ENCODE measurements at places on chromosomes 11 and 22.

DNA sequence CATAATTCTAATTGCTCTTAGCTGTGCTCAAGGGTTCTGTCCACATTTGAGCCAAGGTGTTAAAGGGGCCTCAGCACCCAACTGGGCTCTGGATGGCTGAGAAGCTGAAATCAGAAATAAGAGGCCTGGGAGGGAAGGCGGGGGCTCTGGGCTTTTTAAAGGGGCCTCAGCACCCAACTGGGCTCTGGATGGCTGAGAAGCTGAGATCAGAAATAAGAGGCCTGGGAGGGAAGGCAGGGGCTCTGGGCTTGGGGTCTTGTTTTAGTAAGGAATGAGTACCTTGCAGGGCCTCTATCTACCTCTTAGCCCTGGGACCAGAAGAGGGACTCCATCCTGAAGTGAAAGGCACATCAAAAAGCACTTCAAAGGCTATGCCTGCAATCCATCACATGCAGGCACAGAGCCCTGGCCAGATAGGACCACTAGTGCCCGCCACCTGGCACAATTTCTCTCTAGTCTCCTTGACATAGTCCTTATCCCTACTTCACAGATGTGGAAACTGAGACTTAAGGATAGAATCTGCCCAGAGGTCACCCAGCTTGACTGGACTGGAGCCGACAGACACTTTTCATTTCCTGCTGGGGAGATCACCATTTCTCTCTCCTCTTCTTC, 35.6 kb downstream of the DKK3 start:
- DNase-seq: no peak

DNA sequence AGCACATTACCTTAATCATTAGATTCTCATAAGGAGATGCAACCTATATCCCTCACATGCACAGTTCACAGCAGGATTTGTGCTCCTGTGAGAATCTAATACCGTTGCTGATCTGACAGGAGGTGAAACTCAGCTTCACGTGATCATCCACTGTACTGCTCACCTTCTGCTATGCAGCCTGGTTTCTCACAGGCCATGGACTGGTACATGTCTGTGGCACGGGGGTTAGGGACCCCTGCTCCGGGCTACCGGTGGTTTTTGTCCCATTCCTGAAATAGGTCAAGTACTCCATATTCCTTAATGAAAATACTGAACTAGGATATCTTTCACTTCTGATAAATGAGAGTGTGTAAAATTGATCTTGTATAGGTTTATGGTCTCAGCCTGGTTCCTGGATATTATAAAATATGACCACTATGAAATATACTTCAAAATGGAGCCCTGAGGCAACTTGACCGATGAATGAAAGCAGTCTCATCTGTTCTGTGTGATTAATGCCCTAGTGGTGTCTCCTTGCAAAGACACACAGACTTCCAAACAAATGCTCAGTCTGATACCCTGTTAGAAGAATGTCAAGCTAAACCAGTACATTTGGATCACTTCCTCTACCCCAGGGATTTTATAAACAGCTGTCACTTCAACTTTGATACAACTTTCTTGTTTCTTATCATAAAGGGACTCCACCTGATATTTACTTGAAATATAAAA, 492.9 kb upstream of the ANO3 start:
- DNase-seq: no peak

DNA sequence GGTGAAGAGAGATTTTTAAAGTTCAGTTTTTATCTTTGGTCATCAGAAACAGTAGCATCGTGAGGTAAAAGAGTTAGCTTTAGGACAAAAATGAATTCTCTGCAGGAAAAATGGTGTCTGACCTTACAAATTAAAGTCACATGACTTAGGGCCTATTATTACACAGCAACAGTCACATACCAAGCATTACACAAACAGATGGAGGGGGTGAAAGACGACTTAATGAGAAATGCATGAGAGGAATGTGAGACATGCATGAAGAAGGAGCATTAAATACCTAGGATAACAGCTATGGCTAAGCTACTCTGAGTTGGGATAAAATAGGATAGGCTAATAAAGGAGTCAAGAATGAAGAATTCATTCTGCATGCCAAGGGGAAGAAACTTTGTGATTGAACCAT, 77.5 kb downstream of the BLID start:
- no peak for DNase-seq

DNA sequence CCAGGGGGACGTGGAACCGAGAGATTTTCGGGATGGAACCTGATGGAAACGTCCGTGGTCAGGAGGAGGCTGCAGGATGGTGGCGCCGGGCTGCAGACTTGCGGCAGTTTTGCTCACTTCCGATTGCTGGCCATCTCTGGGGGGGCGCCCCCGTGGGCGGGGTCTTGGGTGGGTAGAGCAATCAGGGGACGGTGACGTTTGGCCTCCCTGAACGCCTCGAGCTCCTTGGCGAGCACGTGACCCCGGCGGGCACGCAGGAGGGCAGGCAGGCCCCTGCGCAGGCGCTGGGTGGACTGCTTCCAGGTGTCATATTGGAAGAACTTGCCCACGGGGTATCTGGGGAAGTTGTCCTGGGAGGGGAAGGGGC, 6.3 kb downstream of the IGF2 start:
- DNase-seq: no peak

DNA sequence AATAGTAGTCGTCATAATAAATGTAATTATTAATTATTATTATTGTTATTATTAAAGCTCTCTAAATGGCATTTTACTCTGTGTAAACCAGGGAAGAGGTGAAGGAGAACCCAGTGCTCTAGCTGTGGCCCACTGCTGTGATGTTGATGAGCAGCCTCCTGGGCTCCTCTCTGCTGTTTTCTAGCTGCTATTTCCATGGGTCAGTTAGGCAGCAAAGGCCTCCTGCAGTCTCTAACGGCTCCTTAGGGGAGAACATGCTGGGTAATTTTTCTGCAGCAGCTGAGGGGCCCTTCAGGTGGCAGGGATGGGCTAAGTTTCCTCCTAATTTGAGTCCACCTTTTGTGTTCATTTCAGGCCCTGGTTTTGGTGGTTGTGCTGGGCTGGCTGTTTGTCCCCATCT, 24.6 kb downstream of the SLC5A1 start:
- no peak for DNase-seq

DNA sequence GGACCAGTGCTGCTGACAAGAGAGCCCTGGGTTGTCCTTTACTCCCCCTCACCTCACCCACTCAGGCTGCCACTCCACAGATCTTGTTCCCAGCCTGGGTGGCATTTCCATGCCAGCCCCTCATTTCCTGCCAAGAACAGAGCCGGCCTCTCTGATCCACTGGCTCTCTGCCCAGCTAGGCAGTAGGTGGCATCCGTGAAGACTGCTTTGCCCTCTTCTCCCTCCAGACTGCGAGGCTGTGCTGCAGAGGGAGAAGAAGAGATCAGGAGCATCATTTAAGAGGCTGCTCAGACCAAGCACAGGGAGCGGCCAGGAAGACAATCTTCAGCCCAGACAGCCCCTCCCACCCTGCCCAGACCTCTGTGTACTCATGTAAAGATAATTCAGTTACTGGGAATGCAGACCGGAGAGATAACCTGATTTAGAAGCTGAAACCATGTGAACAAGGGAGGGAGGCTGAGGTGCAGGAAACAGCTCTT, 126.9 kb upstream of the NCAM1 start:
- no peak for DNase-seq

GRCh38 chr11:115912484-115912945, 408.3 kb upstream of the CADM1 start:
- no peak for DNase-seq

DNA sequence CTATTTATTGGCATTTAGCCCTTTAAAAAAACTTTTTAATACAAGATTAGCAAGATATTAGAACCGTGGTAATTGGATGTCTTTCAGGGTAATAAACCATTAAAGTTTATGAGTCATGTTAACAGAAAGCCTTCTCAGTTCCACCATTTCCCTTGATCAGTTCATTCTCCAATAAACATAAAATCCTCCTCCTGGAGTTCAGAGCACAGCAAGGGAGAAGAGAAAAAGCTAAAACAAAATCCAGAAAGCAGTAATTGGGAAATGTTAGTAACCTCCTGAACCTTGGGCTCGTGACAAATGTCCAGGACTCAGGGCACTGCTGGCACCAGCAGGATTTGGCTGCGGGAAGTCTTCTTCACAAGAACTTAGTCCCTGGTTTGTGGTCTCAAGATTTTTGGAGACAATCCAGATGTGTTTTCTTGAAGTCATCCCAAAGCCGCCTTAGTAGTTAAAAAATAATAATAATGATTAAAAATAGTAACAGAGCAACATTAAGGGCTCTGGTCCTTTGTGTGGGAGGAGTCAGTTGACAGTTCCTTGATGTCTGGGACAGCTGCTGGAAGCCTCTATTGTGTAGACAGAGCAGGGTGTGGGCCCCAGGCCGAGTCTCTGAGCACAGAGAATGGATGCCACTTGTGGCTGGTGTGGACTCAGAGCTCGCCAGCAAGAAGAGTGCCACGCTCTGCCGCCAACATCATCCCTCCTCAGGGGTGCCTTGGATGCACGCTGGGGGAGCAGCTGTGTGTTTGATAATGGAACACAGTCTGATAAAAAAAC, 43.4 kb upstream of the PITPNB start:
- no peak for DNase-seq

DNA sequence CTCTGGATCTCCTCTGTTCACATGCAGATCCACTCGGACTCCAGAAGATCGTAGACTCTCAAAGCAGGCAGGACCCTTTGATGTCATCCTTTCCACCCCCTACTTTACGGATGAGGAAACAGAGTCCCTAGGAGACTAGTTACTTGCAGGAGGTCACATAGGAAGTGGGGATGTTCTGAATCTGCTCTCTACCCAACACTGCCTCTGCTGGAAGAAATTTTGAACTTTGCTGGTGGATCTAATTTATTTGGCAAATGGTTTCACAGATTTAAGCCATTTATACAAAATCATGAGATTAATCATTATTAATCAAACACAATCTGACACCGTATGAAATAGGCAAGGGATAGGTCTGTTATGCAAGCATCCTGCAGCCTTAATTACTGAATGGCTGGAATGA, 55.0 kb upstream of the USP47 start:
- DNase-seq: no peak

DNA sequence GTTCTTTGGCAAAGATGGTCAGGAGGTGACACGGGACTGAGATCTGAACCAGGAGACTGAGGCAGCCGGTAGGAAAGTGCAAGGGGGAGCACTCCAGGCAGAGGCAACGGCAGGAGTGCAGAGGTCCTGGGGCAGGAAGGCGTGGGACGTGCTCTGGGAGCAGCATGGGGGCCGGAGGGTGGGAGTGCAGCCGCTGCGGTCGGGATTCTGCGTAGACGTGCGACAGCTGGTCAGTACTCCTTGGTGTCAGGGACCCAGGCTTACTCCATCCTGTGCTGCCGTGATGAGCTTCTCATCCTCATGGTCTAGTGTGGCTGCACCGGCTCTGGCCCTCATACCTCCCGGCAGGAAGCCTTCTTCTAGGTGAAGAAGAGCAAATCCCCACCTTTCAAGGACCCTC, 16.9 kb upstream of the TRMU start:
- no peak for DNase-seq

GRCh38 chr11:73331138-73331916, 23.3 kb downstream of the ARHGEF17 start:
- no peak for DNase-seq

DNA sequence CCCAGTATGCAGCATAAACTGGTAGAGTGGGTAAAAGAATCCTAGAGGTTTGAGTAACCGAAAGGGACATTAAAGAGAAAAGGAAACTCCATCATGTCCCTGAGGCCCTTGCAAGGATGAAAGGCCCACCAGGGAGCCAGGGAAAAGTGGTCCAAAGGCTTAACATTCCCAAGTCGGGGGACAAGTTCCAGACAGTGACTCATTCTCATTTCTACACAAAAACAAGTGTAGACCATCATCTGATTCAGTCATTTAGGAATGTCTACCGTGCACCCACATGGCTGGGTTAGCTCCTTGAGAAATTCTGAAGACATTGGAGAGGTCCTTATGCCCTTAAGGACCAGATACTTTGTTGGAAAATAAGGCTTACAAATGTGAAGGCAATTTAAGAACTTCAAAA, 4.8 kb upstream of the NOX4 start:
- DNase-seq: no peak

DNA sequence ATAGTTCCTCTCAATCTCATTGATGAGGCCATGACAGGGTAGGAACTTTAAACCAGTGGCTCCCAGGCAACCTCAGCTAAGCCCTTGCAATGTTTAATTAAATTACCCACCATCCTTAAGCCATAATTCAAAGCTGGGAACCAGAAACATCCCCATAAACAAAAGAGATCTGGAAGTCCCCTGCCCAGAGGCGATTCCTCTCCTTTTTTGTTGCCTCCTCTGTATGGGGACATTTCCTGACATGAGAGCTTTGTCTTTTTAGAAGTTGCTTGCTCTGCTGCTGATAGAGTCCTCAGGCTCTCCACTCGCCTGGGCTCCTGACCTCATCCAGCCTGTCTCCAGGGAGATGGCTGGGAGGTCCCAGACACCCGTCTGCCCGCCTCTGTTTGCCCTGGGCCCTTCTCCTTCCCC, 3.2 kb downstream of the DTX4 start:
- DNase-seq: no peak

- no peak for DNase-seq
Measured at GRCh38 chr11:61526229-61526628, 17.7 kb downstream of the LRRC10B start.

DNA sequence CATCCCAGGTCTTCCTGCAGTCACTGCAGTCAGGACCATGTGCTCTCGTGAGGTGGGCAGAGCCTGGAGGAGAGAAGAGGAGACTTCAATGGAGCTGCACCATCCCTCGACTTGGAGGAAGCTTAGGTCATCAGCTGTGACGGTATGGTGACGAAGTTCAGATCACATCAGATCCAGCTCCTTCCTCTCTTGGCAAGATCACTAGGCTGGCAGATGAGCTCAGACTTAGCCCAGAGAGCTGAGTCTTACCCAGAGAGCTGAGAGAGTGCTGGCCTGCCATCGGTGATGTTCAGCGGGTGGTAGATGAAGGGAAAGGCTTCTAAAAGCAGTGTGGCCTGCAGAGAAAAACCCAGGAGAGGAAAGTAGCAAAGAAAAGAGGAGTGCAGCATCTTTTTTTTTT, 1.8 kb upstream of the SLC15A3 start:
- no peak for DNase-seq

DNA sequence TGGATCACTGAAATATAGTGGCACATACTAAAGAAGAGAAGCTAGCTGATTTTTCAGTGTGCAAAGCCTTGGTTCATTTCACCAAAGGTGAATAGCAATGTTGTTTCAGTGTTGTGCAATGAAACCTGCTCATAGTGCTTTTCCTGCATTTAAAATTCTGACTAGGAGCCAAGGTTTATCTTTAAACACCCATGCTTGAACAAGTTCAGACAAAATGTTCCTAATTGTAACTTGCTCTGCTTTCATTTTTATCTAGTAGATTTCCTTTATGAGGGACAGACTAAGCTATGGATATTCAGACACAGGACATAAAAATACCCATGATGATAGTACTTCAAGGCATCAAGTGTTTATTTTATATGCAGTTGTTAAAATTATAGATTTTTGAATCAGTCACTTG, 47.7 kb downstream of the BBOX1 start:
- no peak for DNase-seq
